ENCODE measurements at places on chromosomes 2 and 18.

GRCh38 chr18:22385718-22386117, 32.0 kb downstream of the CTAGE1 start:
- no peak for DNase-seq

GRCh38 chr2:51710222-51710621, 678.3 kb upstream of the NRXN1 start:
- DNase-seq: no peak

- no peak for DNase-seq
Observed at GRCh38 chr2:77101796-77102452, 420.3 kb downstream of the LRRTM4 start.

DNA sequence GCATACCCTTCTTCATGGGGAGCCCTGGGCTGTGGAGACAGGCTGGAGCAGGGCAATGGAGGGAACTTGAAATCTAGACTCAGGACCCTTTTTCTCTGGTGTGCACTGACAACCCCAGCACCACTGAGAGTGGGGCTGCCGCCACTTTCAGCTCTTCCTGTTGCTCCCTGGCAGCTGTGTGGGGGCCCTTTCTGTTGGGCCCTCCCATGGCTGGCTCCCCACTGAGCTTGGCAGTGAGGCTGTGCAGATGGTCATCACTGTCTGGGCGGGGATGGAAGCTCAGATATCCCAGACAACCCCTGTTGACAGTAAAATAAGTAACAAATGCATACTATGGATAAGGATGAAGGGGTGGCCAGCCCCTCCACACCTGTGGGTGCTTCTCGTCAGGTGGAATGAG, 6.7 kb downstream of the MYO7B start:
- no peak for DNase-seq

GRCh38 chr2:30462131-30462857, 15.2 kb downstream of the LCLAT1 start:
- no peak for DNase-seq

- no peak for DNase-seq
Observed at GRCh38 chr18:56795381-56795780, 144.2 kb downstream of the WDR7 start.

DNA sequence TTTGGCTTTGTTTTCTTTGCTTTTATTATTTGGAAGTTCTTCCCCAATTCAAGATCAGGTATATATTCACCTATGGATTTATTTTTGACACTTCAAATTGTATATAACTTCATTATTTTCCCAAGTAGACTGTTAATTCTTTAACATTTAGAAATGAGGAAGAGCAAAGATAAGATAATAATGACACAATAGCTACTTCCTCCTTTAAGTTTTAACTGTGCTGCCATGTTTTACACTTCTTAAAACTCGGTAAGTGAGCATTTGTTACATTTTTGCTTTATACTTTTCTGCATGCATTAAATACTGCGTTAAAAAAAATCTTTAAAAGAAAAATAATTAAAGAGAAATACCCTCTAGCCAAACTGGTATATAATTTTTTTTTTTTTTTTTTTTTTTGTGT, 32.5 kb downstream of the SLC66A3 start:
- no peak for DNase-seq

GRCh38 chr2:129606496-129607270, 372.8 kb upstream of the RAB6C start:
- no peak for DNase-seq

GRCh38 chr2:220219371-220219770, 591.9 kb downstream of the SLC4A3 start:
- no peak for DNase-seq

Measured in CD4-positive, alpha-beta T cell (primary cell).